T-helper 9 cell (primary cell): ENCODE measurements at places on chromosomes 1 and 21.
A peak's percentile ranks its signal among the peaks of the same experiment; 100 is the strongest.

DNA sequence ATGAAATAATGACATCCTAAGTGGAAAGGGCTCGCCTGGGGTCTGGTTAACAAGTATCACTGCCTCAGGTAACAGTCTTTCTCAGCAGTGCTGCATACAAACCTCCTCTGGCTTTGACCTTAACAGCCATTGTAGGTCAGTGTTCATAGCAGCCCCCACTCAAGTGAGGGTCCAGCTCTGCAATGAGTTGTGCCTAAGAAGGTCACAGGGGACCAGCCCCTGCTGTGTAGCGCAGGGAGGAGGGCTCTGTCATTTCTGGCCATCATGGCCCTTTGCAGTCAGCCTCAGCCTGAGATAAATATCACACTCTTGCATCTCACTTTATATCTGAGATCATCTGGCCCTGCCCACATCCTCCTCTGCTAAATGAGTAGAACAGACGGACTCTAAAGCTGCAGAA lies 18.1 kb upstream of the MYSM1 start:
- no peak for DNase-seq

GRCh38 chr1:202501281-202501680 lies 152.8 kb downstream of the PPP1R12B start:
- DNase-seq: no peak

DNA sequence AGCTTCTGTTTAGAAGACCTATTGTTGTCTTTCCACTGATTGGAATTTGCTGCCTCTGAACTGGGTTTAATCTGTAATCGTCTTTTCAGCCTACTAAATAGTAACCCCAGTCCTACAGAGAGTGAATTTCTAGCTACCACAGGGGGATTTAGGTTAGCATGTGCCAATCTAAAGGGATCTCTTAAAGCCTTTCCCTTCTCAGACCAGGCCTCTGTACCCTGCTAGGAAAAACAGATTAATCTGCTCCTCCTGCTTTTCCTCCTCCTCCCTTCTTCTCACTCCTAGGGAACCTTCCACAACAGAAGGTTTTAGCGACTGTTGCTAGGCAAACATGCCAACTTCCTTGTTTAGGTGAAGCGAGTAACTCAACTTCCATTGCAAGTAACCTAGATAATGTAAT lies 1.3 kb upstream of the RC3H1 start:
- no peak for DNase-seq

- no peak for DNase-seq
These were observed 44.5 kb upstream of the DISP3 start for GRCh38 chr1:11434501-11434900.

GRCh38 chr1:21956720-21957552 lies 19.8 kb upstream of the HSPG2 start:
- DNase-seq: peak; percentile 41

- no peak for DNase-seq
These were observed 258.0 kb downstream of the PTBP2 start for GRCh38 chr1:96979304-96980268.

GRCh38 chr21:27168084-27168483 lies 201.2 kb upstream of the ADAMTS5 start:
- DNase-seq: no peak

DNA sequence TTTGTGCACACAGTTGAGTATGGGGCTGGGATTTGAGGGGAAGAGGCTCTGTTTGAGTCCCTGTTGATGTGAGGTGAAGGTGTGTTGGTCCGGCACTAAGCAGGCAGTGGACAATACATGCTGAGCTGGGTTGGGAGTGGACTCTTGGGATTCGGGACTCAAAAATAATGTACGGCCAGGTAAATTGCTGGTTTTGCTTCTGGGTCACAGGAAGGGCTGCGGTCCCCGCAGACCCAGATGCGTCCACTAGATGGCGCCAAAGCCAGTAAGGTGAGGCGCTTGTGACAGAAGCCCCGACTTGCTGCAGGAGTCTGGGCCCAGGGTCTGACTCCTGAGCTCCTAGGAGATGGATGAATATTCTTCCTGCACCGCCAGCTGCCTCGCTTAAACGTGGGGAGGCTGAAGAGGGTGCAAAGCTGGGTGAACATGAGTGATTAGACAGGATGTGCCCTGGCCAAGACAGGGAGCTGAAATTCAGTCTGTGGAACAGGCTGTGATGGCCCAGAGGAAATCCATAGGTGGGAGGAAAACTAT lies 61.4 kb downstream of the ACBD3 start:
- DNase-seq: peak; percentile 88

DNA sequence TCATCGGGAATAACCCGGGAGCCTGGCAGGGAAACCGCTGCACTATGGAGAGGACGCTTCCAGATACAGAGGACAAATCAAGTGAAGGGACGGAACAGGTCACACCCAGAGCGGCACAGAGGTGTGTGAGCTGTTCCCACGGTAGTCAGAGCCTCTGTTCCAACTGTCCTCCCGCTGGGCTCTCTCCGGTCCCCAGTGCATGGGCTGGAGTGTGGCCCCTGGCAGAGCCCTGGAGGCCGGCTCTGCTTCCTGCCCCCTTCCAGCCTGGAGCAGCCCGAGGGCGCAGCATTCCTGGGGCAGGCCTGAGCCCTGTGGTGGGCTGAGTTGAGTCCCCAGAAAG lies 11.9 kb upstream of the ZBTB21 start:
- no peak for DNase-seq

GRCh38 chr1:212142883-212143530 lies 107.5 kb downstream of the DTL start:
- no peak for DNase-seq

- DNase-seq: no peak
These were observed 36.8 kb downstream of the DHRS3 start for GRCh38 chr1:12581179-12581578.

- DNase-seq: no peak
These were observed 61.6 kb downstream of the COL18A1 start for GRCh38 chr21:45466330-45467220.

GRCh38 chr1:221187174-221187573 lies 307.9 kb downstream of the HLX start:
- no peak for DNase-seq

GRCh38 chr1:207404849-207405525 lies 49.1 kb upstream of the CR2 start:
- no peak for DNase-seq

DNA sequence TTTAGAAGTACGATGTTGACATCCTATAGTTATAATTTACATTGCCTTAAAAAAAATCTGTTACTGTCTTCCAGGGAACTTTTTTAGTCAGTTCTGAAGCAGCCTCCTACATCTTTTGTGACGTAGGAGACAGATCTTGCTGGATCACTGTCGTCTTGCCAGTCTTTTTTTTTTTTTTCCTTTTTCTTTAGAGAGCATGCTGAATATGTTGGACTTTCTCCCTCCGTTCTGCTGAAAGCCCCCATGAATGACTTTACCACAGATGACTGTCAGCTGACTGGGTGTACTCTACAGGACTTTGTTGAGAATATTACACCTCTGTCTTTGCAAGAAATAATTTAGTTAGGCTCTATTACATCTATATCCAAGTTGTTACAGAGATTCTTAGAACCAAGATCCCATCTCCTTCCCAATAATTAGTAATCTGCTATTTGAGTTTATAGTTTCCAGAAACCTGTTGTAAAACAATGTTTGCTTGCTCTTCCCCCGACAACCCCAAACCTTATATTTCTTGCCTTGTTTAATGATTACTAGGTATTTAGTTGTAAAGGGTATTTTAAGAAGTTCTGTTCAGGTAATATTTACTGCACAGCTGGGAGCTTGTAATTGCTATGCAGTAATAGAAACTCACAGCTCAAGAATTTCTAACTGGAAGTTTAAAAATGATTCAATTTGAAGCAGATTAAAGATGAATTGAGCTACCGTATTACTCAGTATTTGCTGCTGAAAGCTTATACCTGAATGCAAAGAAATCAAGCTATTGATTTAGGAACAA lies 61.8 kb downstream of the RASAL2 start:
- DNase-seq: no peak

GRCh38 chr1:182368903-182369302 lies 22.7 kb downstream of the GLUL start:
- DNase-seq: no peak

DNA sequence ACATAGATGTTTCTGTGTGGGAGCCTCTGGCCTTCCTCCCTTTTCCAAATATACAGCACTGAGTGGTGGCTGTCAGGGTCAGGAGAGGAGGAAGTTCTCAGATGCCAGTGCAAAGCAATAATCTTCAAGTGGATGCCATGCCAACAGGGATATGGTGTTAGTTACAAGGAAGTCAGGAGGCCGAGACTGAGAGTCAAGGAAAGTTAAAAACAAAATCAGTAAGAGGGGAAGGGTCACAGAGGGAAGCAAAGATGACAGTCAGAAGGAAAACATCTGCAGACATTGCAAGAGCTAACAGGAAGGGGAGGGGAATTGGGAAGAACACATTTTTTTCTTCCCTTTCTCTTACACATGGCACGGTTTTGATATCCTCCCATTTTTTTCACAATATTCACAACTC lies 691.4 kb downstream of the ADGRL2 start:
- no peak for DNase-seq

GRCh38 chr1:61482170-61482734 lies 242.7 kb downstream of the TM2D1 start:
- DNase-seq: no peak

DNA sequence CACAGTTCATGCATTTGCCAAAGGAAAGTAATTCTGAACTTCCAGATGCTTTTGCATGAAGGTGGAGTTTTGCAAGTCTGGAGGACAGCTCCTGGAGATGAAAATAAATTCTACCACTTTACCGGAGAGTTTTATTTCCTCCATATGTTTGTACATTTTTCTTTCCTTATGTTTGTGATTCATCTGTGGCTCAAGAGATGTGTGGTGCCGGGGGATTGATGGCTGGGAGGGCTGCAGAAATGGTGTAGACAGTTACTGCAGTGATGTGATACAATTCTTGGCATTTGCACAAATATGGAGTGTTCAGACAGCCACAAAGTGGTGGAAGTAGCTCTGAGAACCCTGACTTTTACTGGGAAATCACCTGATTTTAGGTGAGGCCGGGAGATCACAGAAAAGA lies 58.5 kb upstream of the ASB17 start:
- DNase-seq: no peak

DNA sequence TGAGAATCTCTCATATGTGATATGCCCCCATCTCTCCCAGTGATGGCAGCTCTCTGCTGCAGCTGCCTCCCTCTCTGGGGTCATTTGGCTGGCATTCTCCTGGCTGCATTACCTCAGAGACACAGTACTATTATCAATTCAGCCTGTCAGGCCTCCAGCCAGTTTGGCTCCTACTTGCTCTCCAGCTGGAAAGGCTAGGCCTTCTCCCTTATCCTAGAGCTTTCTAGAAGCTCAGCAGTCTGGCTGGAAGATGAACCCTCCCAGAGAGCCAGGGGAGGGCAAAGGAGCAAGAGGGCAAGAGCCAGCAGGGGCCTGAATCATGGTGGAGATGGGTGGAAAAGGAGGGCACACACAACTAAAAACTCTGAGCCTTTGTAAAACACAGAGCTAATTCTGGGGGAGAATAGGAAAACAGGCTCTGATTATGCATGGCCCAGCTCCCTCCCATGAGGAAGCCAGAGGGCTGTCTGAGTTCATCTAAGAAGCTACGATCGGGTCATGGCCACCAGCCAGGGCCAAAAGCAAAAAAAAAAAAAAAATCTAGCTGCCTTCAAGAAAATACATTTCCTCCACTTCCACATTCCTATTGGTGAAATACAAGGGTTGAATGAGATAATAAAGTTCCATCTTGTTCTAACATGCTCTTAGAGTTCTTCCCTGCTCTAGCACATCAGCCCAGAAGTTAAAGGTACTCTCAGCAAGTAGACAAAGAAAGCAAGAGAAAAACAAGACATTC lies 8.8 kb downstream of the LAMB3 start:
- no peak for DNase-seq

DNA sequence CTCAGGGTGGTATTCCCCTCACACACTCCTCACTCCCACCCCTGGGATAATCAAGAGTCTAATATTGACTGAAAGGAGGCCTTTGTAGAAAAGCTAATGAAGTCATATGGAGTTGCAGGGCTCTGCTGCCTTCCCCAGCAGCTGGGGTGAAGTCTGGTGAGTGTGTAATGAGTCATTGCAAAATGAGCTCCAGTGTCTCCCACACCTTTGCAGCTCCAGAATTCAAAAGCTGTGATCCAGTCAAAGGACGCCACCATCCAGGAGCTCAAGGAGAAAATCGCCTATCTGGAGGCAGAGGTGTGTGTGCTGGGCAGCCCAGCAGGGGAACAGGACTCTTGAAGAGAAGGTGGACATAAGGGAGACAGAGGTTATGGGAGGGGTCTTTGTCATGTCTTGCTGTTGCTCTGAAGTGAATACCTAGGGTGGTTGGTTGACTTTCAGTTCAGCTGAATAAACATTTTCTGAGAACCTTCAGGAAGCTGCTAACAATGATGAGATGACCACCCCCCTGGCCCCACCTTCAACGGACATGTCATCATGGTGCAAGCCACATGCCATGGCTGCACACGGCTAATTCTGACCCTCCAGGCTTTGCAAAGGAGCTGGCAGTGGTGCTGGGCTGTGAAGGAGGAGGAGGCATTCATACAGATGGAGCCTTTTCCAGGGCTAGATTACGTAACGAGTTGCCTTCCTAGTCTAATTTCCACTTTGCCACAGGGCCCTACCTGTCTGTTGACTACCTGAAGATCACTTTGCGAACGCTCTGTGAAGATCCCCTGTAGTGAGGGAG lies 32.2 kb upstream of the SNX27 start:
- DNase-seq: no peak

GRCh38 chr1:117079737-117080136 lies 19.6 kb downstream of the TTF2 start:
- no peak for DNase-seq

DNA sequence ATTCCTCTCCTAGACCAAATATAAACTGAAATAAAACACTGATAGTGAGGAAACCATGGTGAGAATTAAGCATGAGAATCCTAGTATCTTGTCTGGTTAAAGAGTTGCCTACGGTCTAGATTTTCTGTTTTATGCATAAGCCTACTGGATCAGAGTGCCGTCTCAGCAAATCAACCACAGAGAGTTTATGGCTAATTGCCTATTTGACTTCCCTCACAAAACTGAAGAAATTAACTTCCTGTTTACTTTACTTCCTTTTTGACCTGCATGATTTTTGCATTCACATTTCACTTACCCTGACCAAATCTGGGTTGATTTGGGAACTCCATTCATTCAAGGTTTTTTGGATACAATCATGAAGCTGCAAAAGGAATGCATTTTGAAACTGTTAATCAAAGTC lies 5.0 kb downstream of the GCLM start:
- no peak for DNase-seq

DNA sequence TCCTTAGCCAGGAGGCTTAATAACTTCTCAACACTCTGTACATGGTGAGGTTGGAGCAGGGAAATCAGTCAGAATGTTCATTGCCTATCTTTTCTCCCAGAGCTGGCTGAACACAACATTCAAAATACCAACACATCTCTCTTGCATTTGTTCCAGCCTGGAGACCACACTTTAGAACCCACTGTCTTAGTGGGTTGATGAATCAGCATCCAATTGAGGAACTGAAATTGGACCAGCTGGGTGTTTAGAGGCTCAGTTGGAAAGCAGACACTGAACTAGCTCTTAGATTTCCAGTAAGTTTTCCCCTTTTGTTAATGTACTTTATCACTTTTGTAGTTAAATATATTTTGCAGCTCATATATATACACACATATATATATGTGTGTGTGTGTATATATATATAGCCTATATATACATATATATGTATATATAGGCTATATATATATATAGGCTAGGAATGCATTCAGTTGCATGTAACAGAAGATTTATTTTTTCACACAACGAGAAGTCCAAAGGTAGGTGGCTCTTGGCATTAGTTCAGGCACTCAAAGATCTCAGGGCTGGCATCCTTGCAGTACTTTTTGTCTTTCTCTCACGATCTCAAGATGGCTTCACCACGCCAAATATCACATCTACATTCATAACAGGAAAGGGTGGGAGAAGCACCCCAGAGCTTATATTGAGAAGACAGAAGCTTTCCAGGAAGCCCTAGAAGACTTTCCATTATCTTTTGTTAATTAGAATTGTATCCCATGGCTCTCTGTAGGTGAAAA lies 35.0 kb upstream of the HUNK start:
- DNase-seq: no peak
